ENCODE measurements at places on chromosomes 11 and 22.

GRCh38 chr11:95505927-95506426, 275.0 kb upstream of the SESN3 start:
- no peak for DNase-seq

DNA sequence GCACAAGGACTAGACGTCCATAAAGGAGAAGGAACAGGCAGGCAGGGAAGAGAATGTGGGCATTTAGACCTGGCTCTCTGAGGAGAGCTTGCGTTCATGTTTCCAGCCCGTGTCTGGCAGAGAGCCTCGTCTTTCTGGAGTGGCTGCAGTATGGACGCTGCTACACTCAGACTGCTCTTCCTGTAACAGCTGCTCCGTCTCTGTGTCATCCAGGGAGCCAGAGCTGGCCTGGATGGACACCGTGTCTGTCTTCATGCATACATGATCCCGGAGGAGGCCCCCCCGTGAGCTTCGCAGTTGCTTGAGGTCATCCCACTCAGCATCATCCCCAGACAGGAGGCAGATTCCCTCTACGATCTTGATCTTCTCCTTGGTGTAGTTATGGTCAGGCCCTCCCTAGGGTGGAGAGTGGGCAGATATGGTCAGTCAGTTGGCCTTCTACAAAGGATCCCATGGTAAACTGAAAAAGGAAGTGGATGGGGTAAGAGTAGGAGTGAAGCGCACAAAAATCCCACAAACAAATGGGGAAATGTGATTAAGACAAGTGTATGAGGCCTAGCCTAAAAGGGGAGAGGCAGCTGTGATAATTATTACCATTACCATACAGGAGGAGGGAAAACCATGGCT, 13.0 kb upstream of the CKAP5 start:
- DNase-seq, result no peak

DNA sequence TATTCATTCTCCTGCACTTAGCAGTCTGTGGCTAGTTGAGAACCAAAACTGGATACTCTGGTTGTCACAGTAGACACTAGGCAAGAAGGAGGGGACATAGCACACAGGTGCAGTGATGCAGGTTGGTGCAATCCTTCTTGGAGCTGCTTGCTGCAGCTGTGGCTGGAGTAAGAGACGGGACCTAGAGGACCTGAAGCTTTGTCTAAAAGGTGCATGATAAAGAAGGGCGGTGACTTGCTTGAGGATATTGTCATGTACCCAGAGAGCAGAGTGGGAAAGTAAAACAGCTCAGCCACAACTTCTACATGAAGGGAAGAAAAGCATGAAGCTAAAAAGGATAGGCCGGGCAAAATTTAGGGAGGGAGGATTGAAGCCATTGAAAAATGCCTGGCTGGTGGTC, 304.1 kb upstream of the KIRREL3 start:
- DNase-seq, result no peak

- DNase-seq, result no peak
Measured at GRCh38 chr11:33478111-33478573, 221.0 kb downstream of the HIPK3 start.

DNA sequence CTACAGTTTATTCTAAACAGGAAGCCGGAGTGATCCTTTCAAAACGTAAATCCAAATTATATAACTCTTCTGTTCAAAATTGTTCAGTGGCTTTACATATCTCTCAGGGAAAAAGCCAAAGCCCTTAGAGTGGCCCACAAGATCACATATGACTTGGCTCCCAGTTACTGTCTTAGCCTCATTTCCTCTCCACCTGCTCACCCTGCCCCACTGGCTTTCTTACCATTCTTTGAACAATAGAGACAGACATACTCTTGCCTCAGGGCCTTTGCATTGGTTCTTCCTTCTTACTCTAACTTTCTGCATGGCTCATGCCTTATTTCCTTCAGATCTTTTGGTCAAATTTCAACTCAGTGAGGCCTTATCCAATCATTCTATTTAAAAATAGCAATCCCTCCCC, 52.1 kb downstream of the STIM1 start:
- no peak for DNase-seq

GRCh38 chr11:46389450-46390330, 1.9 kb downstream of the CHRM4 start:
- DNase-seq, result no peak

DNA sequence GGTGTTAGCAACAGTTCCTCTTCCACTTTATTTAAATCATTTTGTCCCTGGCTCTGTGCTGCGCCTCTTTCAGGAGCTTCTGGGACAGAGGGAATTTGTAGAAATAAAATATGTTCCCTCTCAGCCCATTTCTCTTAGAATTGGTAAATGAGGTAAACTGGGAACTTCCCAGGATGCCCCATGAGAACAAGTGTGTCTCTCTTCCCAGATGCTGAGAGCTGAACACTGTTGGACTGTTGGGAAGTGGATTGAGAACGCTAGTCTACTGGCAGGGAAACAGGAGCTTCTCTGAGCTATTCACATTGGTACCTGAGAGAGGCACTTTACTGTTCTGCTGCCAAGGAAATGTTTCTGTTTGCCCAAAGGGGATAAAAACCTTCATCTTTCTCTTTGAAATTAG, 4.0 kb downstream of the CRY2 start:
- DNase-seq, result no peak

GRCh38 chr22:36954251-36955014, 41.0 kb downstream of the CSF2RB start:
- no peak for DNase-seq

- no peak for DNase-seq
Measured at GRCh38 chr11:110866081-110866480, 153.8 kb upstream of the ARHGAP20 start.

DNA sequence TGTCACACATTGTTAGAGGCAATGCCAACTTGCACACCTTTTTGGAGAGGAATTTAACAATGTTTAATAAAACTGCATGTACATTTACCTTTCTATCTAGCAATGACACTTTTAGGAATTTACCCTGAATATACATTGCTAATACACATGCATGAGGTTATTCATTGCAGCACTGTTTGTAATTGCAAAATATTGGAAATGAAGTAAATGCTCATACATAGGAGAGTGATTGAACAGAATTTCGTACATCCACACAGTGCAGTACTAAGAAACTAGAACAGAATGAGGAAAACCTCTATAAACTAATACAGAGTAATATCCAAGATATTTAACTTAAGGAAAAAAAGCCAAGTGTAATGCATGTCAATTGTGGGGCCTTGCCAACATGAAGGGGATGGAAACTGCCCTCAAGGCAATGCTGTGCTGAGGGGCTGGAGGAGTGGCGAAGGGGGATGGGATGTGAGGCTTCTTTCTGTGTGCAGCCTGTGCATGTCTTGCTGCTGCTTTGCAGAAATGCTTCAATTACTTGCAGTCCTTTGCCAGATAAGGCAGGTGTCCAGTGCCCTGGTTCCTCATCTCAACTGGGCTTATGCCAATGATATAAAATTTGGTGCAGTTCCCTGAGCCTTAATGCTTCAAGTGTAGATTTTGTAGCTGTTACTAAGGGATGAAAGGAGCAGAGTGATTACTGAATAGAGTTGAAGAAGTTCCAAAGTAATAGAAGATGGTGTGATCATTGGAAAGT, 96.1 kb downstream of the GRIA4 start:
- no peak for DNase-seq

GRCh38 chr22:31857247-31857646, 87.1 kb upstream of the YWHAH start:
- DNase-seq, result peak; percentile 49

GRCh38 chr22:20606784-20607128, 99.3 kb downstream of the MED15 start:
- DNase-seq, result no peak

GRCh38 chr11:124868331-124869274, 3.4 kb downstream of the ROBO3 start:
- no peak for DNase-seq

DNA sequence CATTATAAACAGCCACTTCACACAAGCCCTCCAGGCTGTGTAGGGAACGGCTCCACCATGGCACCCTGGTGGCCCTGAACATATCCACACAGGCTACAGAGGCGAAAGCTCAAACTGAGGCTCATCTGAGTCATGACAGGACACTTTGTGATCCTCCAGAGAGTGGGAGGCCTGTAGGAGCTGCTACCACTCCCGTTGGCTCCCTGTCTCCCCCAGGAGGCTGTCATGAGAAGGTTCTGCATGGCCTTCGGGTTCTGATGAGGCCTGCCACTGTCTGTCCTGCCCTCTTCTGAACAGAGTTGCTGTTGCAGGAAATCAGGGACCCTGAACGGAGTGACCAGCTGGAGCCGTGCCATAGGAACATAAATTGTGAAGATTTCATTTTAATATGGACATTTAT, 23.8 kb upstream of the ALDH3B2 start:
- no peak for DNase-seq

DNA sequence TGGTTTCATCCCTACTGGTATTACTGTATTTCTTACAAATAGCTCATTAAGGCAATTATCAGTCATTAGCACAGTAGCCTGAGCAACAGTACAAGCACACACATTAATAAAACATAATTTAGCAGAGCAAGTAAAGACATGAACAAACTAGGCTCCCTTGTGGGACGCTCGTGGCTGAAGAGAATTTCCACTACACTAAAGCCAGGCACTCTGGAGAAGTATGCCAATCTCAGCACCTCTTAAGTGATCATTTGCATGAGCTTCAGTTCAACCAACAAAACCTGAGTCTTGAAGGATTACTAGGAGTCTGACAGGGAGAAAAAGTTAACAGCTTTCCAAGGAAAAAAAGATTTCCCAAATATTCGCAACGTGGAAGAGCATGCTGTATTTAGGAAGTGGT, 109.1 kb downstream of the LARGE1 start:
- DNase-seq, result no peak

- no peak for DNase-seq
Measured at GRCh38 chr11:133965031-133965601, 8.3 kb upstream of the IGSF9B start.

All from caudate nucleus (tissue), 63 donors.